Left cardiac atrium (tissue), 4 donors: ENCODE measurements at places on chromosomes 1 and 21. TPM values are rescaled to one million over a fixed set of nuclear protein-coding genes. Genes with fewer than 3 reads are reported as not detected.

CXADR gene
- total RNA-seq: 9.8 TPM

OR2L13 gene
- not detected for total RNA-seq

MLLT11 gene
- total RNA-seq: 2.0 TPM

HUNK gene
- 1.7 TPM for total RNA-seq

GIPC2 gene
- total RNA-seq: 3.1 TPM

CHAF1B gene
- 0.84 TPM for total RNA-seq

TNFRSF14 gene
- 22.6 TPM for total RNA-seq

USP1 gene
- 15.5 TPM for total RNA-seq

CLCNKA gene
- 0.26 TPM for total RNA-seq

GRCh38 chr21:35020902-35021301, 28.2 kb downstream of the RUNX1 start:
- DNase-seq: no peak

DNA sequence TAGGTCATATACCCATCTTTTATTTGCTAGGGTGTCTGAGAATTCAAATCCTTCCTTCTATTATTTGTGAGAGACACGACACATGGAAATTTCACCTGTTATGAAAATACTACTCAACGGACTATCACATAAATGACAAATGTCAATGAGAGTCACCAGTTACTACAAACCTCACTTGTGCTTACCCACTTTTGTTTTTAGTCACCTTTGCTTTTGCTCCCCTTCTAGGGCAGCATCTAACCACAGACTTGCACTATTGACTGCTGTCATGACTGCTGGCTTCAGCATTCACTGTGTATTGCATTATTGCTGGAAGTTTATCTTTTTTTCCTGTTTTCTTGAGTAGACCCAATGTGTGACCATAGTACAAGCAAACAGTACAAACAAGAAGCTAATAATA, 1048.0 kb downstream of the PLA2G4A start:
- DNase-seq: no peak

- no peak for DNase-seq
These were observed 6.0 kb downstream of the DMAP1 start for GRCh38 chr1:44219301-44219626.

DNA sequence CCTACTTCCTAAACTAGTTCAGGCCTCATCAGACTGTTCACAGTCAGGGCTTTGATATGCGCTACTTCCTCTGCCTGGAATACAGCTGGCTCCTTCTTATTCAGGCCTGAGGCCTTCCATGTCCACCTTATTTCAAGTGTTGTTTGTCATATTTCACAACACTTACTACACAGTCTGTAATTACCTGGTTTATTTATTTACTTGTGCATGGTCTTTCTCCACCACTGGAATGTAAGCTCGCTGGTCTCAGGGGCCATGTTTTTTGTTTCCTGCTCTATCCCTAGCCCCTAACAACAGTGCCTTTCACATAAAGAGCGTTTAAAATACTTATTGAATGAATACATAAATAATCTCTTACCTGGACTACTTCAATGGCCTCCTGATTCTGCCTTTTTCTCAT, 4.6 kb upstream of the SRSF4 start:
- no peak for DNase-seq

DNA sequence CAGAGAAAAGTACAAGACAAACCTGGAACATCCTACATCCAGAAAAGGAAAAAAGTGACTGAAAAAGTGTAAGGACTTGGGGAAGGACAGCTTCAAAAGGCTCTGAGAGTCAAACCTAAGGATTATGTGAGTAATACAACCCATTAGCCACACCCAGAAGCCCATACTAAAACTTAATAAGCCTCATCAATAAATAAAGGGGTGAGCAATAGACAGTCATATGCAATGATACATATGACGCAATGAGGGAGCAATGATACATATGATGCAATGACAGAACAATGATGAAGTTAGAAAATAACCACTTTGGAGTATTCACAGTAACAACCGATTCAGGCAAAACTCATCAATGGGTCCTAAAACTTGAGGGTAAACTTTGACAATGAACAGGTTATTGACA, 50.1 kb downstream of the BRWD1 start:
- DNase-seq: no peak

- no peak for DNase-seq
These were observed 38.3 kb upstream of the OSBPL9 start for GRCh38 chr1:51578383-51579109.

- no peak for DNase-seq
These were observed 122.3 kb downstream of the C1orf21 start for GRCh38 chr1:184509105-184509504.

DNA sequence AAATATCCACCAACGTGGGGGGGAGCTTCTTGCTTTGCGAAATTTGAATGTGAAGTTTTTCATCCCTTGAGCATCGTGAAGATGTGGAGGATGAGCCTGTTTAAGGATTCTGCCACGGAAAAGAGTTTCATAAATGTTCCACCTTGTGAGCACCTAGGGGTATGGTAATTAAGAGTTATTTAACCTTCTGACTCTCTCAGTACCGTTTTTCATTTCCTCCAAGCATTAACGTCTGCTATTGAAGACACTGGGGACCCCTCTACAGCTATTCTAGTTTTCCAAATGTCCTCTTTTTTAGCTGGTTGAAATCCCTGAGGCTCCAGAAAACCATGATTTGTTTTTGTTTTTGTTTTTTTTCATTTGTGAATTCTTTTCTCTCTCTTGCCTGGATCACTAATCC, 79.1 kb upstream of the GALNT2 start:
- no peak for DNase-seq

DNA sequence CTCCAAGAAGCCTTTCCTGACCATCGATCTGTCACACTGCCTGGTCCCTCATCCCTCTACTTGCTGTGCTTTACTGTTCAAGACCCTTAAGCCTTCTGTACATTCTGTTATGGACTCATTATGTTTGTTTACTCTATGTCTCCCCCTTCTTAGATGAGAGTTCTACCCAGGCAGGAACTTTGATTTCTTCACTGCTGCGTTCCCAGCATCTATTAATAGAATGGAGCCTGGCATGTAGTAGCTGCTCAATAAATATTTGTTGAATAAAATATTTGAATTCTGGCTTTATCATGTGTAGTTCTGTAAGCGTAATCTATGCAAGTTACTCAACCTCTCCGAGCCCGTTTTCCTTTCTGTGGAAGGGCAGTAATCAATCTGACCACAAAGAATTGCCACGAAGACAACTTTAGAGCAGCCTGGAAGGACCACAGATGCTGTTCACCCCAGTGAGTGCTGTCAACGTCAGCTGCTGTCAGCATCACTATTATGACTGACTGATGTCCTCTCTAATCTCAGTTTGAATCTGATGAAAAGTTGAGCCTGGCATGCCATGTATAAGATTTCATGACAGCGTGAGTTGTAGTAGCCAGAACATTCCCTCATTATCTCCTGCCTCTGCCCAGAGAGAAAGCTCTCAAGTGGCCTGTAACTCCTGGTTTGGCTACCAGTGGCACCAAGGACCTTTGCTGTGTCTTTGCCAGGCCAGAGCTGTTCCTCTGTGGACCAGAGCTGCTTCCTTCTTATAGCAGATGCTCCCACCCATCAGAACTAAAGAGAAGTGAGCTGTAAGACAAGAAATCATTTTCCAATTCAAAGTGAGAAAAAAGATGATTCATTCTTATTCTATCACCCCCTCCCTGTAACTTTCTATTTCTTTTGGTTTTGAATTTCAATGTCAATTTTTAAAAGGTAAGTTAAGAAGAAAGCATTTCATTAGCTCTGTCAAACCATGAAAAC, 94.5 kb downstream of the PRDM2 start:
- no peak for DNase-seq

GRCh38 chr1:117964290-117965038, 34.9 kb downstream of the WDR3 start:
- DNase-seq: no peak
